ENCODE measurements at places on chromosomes 11 and 22. TPM values are rescaled to one million over a fixed set of nuclear protein-coding genes. Genes with fewer than 3 reads are reported as not detected.

DNA sequence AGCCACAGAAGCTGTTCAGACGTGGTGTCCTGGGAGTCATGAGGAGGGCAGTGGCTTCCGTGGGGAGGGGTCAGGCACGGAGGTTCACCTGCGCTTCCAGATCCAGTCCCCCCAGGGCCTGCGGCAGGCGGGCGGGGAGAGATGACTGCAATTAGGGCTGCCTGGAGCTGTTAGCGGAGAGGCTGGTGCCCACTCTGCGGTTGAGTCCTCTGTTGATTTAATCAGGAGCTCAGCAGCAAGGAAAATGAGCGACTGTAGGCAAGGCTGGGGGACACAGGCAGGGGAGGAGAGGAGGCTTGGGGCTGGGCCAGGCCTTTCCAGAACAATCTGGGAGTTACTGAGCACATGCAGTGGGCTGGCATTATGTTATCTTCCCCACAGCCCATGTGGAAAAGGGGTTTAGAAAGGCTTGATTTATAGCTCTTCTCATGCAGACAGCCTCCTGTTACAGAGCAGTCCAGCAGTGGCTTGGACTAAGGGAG, 13.1 kb downstream of the PLCB3 start:
- no peak for ATAC-seq

DNA sequence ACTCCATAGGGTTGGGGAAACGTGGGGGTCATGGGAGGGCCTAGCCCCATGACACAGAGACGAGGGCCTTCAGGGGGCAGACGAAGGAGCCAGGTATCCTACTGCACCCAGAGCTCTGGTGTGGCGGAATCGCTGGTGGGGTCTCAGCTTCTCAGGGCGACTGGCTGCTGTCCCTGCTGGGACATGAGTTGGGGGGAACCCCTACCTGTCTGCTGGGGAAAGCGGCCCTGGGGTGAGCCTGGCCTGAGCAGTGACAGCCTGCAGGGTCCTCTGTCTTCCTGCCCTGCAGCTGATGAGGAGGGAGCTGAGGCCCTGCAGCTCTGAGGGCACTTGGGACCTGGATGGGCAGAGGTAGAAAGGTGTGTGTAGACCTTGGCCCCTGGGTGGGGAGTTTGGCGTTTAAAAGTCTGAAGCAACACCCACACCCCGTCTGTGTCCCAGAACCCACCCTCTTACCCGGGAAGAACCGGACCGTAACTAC, 33.6 kb upstream of the GRAMD4 start:
- ATAC-seq = no peak

Gene VPS37C
- total RNA-seq = 9.7 TPM

DNA sequence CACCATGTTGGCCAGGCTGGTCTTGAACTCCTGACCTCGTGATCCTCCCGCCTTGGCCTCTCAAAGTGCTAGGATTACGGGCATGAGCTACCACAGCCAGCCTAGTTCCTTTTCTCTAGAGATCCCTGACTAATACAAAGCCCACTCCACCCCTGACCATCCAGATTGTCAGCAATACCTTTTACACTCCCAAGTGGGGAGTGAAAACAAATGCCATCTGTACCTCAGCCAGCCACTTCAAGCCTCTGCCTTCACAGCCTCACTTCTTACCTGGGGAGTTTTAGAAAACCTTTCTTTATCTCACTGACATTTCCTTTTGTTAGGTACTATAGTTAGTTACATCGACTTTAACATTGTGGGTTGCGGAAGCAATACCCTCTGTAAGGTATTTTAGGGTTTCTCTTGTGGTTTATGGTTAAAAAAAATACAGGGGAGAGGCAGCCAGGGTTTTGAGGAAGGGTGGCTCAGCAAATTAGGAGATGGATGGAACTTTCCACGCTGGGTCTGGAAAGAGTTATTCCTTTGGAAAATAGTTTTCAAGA, 8.9 kb downstream of the TOM1 start:
- ATAC-seq = no peak

DNA sequence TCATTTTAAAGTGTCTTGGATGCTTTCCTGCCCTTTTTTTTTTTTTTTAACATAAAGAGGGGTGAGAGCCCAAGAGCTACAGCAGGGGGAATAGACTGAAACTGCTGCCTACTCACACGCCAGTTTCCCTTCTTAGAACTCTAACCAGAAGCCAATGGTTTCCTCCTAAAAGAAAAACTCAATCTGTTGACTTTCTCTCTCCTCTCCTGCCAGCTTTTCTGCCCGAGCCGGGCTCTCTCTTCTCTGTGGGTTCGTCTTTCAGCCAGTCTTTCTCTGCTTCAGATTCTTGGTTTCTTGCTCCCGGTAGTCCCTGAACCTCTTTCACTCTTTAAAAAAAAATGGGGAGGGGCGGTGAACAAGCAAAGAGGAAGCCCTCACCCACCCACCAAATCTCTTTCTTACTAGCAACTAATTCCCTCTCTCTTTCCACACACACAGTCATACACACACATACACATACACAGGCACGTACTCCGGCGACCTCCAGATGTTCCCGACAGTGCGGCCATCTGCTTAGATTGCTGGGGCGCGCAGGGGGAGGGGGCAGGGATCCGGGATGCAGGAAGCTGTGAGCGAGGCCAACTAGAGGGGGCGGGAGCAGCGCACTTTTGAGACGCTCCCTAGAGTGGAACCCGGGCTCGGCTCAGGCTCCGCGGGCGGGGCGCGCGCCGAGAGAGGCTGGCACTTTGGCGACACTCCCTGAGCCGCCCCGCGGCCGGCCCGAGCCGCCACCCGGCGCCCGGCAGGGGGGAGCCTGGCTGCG, 444 bp upstream of the TSKU start:
- peak; percentile 88 for ATAC-seq

DNA sequence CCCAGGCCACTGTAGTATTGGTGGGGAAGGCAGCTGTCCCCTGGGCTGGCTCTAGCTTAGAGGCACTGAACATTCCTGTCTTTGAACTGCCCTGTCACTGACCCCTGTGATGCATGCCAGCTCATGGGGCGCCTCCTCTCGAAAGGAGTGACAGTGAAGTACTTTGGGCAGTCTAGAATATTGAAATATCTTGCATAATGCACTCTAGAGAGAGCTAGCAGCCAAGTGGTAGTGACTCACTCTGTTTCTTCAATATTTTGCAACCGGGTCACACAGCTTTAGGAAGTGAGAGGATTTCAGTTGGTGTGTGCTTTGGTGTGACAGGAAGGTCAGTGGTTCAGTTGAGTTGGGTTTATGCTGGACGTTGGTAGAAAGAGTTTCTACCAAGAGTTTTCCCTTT, 35.5 kb upstream of the ST14 start:
- no peak for ATAC-seq

- ATAC-seq = no peak
These were observed 1.9 kb downstream of the MS4A5 start for GRCh38 chr11:60431251-60431650.

Gene PDE3B
- 23.0 TPM for total RNA-seq

Gene HTR3A
- not detected for total RNA-seq

Gene CAVIN3
- total RNA-seq = 37.2 TPM

DNA sequence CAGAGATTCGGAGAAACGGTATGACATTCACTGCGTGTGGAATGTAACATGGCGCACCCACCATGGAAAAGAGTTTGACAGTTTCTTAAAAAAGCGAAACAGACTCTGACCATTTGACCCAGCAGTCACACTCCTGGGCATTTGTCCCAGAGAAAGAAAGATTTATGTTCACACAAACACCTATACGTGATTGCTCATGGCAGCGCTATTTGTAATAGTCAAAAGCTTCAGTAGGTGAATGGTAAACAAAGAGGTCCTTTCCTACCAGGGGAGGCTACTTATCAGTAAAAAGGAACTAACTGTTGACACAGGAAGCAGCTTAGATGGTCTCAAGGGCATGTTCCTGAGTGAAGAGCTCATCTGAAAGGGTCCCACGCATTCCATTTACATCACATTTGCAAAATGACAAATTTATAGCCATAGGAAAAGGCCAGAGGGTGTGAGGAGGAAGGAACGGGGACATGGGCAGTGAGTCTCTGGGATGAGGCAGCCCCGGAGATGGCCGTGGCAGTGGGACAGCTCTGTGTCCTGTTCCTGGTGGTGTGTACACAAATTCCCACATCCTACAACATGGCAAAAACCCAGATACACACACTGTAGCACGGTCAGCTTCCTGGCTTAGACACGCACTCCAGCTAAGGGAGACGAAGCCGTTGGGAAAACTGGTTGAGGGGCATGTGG, 14.6 kb upstream of the KRTAP5-6 start:
- no peak for ATAC-seq

GRCh38 chr11:119338965-119339588, 1.6 kb downstream of the C1QTNF5 start:
- no peak for ATAC-seq

DNA sequence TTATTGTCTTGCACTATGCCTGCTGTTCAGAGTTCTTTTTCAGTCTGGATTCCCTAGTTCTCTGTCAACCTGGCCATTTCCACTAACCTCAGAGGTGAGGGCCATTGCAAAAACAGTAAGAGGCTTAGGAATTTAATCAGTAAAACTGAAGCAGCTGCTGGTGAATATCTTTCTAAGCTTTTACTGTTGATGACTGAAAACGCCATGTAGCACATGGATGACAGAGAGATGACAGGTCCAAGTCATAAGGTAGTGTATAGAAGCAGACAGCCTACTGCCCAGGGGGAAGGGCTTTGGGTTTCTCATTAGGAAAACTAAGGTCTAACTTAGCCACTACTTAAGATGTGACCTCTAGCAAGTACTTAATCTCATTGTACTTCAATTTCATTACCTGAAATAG, 152.6 kb upstream of the DDI1 start:
- ATAC-seq = no peak

DNA sequence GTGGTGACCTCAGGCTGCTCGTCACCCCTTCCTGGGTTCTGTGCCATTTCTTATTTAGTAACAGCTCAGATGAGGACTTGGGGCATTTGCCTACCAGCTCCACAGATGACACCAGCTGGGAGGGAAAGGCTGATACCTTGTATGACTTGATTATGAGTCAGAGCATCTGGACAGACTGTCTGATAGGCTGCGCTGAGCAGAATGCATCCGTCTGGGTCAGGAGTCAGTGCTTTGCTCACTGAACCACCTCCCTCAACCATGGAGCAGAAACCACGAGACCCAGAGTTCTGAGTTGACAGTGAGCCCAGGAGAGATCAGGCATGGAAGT, 6.8 kb downstream of the ST14 start:
- ATAC-seq = peak; percentile 87

DNA sequence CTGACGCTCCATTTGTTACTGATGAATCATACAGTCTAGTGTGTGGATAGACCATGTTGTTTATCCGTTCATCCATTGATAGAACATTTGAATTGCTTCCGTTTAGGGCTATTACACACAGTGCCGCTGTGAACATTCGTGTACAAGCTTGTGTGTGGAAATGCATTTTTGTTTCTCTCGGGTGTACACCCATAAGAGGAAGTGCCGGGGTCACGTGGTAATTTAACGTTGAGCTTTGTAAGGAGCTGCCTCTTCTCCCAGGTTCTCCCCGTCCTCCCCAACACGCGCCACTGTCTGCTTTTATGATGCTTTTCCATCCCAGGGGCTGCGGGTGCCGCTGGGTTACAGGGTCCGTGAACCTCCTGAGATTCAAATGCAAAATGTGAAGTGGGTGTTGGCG, 142.3 kb downstream of the IGLL1 start:
- ATAC-seq = no peak

Gene MRGPRE
- not detected for total RNA-seq

- ATAC-seq = no peak
These were observed 37.0 kb downstream of the MUC2 start for GRCh38 chr11:1111545-1112212.

DNA sequence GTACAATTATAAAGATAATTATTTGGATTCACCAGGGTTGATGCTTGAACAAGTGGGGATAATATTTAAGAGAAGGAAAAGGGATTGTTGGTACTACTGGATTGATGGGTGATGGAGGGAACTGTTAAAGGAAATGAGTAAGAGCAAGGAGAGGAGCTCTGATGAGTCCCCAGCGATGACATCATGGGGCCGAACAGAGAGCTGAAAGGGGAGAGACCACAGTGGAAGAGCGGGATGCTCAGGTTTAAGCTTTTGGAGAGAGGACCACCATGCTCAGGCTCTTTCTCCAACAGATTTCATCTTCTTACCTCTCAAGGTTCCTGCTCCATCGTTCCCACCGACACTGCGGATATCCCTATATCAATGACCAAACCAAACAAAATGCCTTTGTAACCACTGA, 568.7 kb downstream of the ETS1 start:
- no peak for ATAC-seq

DNA sequence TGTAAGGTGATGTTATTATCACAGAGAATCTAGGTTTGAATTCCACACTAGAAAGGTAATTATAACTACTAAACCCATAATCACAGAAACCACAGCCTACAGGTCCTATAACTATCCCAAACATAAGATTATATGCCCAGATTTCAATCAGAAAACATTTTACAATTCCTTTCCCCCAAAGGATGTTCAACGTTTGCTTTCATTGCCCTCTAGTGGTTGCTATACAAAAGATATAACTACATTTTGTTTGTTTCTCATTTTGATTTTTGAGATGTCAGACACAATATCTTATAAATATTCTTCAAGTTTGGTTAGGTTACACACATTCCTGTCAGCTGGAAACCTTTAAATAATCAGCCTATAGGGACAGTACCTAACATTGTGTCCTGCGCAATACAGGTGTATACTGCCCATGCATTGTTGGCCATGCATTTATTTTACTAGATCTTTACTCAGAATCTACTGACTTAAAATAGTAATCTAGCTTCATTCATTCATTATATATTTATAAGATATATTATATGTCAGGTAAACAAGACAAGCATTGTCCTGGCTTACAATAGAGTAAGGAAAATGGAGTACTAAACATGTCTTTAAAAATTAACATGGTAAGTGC, 530.5 kb upstream of the CCDC90B start:
- ATAC-seq = no peak

- no peak for ATAC-seq
These were observed 21.2 kb upstream of the CD5 start for GRCh38 chr11:61080986-61081590.

GRCh38 chr22:29442976-29443375, 4.6 kb downstream of the RFPL1 start:
- no peak for ATAC-seq

DNA sequence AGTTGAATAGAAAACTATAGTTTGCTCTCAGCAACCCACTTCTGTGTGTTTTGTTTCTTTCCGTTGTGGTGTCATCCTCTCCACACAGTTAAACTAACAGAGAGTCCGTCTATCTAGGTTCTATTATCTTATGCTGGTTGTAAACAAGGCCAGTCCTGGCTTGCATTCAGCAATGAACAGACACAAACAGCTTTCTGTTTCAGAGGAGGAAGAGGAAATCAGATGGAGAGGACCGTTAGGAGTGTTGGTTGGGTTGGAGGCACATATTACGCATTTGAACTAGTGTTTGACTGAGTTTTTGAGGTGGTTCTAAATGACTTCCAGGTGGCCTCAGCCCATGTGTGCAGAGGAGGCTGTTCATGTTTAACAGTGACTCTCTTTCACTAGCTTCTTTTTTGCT, 129.5 kb upstream of the SORL1-AS1 start:
- peak; percentile 76 for ATAC-seq

- no peak for ATAC-seq
These were observed 8.4 kb upstream of the ST14 start for GRCh38 chr11:130151196-130151595.

Gene MS4A3
- total RNA-seq = not detected

DNA sequence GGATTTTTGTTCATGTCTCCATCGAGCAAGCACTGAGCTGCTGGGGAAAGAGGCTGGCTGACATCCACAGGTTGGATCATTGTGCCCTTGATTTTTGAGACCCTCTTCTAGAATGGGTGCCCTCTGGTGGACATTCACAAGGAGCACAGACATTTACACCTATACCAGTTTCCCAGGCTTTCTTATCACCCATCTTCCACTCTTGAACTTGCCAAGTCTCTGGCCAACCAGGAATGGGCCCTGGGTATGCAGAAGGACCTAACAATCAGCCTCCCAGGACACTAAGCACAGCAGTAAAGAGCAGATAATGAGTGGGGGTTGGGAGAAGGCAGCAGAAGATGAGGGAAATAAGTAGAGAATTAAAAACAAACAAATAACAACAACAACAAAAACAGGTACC, 5.7 kb upstream of the INTS4 start:
- ATAC-seq = peak; percentile 86

Measured in activated T-helper 17 cell treated with anti-CD3 and anti-CD28 coated beads, Interleukin-2, amount 50 U/mL, for 72 hours (primary cell).